Heart left ventricle (tissue), 16 donors: ENCODE measurements at places on chromosomes 11 and 22. TPM values are rescaled to one million over a fixed set of nuclear protein-coding genes. Genes with fewer than 3 reads are reported as not detected.
A peak's percentile ranks its signal among the peaks of the same experiment; 100 is the strongest.

The GRM5 gene
- not detected for total RNA-seq

The KLHDC7B gene
- total RNA-seq, result not detected

The OR2AG2 gene
- not detected for total RNA-seq

The EHBP1L1 gene
- total RNA-seq, result 37.4 TPM

The SLC22A12 gene
- not detected for total RNA-seq

The TBX10 gene
- total RNA-seq, result not detected

The TNNT3 gene
- total RNA-seq, result 17.1 TPM

The APOA4 gene
- not detected for total RNA-seq

The RIN1 gene
- total RNA-seq, result 0.99 TPM

The FAM111B gene
- 0.42 TPM for total RNA-seq

The SLC43A1 gene
- total RNA-seq, result 2.7 TPM

The MUC2 gene
- total RNA-seq, result not detected

The ELFN2 gene
- total RNA-seq, result 0.05 TPM

- peak overlapping the region; percentile 55 for H3K27ac ChIP-seq
- no peaks in the 10 kb centered on the region for H3K36me3 ChIP-seq
- peak; percentile 28 for DNase-seq
- peaks cover 54% of the 10 kb centered on the region for H3K4me1 ChIP-seq
- peak overlapping the region; percentile 16 for H3K4me3 ChIP-seq
These were observed 25.4 kb upstream of the GRAMD1B start for GRCh38 chr11:123404676-123405075.

- H3K36me3 ChIP-seq, result no peaks in the 10 kb centered on the region
- H3K4me1 ChIP-seq, result peaks cover 61% of the 10 kb centered on the region
- H3K4me3 ChIP-seq, result no peak overlapping the region
- H3K27ac ChIP-seq, result no peak overlapping the region
These were observed 43.6 kb downstream of the TSPAN18 start for GRCh38 chr11:44770401-44770800.

- peaks cover under 1% of the 10 kb centered on the region for H3K36me3 ChIP-seq
- H3K4me1 ChIP-seq, result no peaks in the 10 kb centered on the region
- H3K27ac ChIP-seq, result no peak overlapping the region
- DNase-seq, result no peak
These were observed 19.6 kb downstream of the PRR14L start for GRCh38 chr22:31730344-31730711.

DNA sequence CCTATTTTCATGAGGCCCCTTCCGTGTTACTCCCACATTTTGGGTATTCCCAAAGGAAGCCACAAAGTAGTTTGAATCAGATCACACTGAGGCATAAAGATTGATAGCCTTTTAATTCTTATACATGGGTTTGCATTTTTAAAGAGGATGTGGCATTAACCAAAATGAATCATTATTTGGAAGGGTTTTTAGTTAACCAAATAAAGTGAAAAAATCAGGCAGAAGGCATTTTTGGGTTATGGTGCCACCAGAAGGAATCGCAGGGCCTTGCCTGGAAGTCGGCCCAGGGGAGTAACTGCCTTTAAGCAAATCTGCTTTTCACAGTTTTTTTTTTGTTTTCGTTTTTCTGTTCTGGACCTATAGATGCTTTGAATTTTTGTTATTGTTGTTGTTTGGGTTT, 55.4 kb downstream of the HSD17B12 start:
- no peak overlapping the region for H3K4me3 ChIP-seq
- H3K27me3 ChIP-seq, result no peaks in the 10 kb centered on the region
- H3K4me1 ChIP-seq, result peaks cover 53% of the 10 kb centered on the region
- DNase-seq, result no peak
- H3K36me3 ChIP-seq, result no peaks in the 10 kb centered on the region

DNA sequence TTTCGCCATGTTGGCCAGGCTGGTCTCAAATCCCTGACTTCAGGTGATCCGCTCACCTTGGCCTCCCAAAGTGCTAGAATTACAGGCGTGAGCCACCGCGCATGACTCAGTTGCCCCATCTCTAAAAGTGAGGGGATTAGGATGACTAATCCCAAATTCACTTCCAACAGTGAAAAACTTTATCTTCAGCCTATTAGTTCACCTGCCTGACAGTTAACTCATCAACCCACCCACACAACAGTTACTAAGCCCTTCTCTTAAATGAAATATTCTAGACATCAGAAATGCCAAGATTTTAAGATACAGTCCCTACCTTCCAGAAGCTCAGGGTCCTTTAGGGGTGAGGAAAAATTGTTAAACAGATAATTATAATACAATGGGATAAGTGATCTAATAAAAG, 2.0 kb upstream of the ANKRD42 start:
- no peak overlapping the region for H3K27ac ChIP-seq
- DNase-seq, result no peak
- H3K27me3 ChIP-seq, result no peaks in the 10 kb centered on the region

DNA sequence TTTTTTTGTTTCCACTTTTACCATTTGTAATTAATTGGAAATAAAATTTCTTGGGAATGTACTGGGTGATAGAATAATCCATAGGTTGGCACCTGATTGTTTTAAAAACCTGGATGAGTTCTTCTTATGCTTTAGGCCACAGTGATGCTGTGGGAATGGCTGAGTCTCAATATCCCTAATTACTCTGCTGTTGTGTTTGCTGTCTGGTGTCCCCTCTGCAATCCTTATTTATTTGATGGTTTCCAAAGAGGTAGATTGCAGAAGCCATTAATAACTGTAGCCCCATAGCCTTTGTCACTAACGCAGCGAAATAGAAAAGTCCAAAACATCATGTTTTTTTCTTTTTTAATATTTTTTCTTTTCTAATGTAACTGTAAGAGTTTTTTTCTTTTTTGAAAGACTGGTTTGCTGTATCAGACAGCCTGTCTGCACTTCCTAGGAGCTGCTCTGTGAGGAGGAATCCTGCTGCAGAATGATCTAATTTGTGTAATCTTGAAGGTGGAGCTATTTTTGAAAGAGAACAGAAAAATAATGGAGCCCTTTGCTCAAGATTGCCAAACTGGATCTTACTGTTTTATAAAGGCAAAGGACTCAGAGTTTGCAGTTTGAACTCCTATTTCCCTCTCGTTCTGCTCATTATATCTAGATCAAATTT, 14.9 kb downstream of the PACS1 start:
- peaks cover 63% of the 10 kb centered on the region for H3K4me1 ChIP-seq
- no peak overlapping the region for H3K27ac ChIP-seq
- no peak overlapping the region for H3K4me3 ChIP-seq
- no peaks in the 10 kb centered on the region for H3K27me3 ChIP-seq
- no peak for DNase-seq
- no peaks in the 10 kb centered on the region for H3K36me3 ChIP-seq

- H3K36me3 ChIP-seq, result no peaks in the 10 kb centered on the region
- H3K4me1 ChIP-seq, result no peaks in the 10 kb centered on the region
- peaks cover 3% of the 10 kb centered on the region for H3K27me3 ChIP-seq
These were observed 1053.8 kb downstream of the TBC1D22A start for GRCh38 chr22:47816121-47816862.

DNA sequence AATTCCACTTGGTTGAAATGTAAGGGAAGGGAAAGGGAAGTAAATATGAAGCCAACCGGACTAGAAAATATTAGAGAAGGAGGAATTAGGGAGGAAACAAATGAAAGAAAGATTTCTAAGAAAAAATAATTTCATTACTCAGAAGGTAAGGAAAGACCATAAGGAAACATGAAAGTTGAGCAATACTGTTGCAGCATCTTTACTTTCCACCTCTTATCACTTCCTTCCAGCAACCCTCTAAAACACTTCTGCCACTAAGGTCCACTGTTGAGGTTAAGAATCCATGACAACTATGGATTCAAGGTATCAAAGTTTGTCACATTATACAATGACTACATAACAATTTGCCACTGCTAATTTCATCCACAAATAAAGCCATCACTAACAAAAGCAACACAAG, 308.6 kb downstream of the DLG2 start:
- H3K36me3 ChIP-seq, result no peaks in the 10 kb centered on the region
- H3K4me1 ChIP-seq, result no peaks in the 10 kb centered on the region
- no peaks in the 10 kb centered on the region for H3K27me3 ChIP-seq
- H3K27ac ChIP-seq, result no peak overlapping the region
- no peak overlapping the region for H3K4me3 ChIP-seq
- DNase-seq, result no peak

DNA sequence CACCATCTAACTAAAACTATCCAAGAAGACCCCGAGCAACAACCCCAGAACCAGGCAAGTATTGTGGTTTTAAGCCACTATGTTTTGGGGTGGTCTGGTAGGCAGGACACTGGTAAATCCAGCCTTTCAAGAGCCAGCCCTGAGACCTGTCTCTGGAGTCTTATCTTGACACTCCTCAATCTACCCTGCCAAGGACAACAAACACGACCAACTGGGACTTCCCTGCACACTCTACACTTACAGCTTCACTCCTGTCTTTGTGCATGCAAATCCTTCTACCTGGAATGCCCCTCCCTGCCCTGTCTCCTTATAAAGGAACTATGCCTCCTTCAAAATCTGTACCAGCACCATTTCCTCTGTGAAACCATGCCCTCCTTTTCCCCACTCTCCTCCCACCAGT, 107.3 kb downstream of the RPL27A start:
- no peak overlapping the region for H3K27ac ChIP-seq
- no peak overlapping the region for H3K4me3 ChIP-seq
- peaks cover 73% of the 10 kb centered on the region for H3K4me1 ChIP-seq
- DNase-seq, result no peak
- no peaks in the 10 kb centered on the region for H3K36me3 ChIP-seq
- no peaks in the 10 kb centered on the region for H3K27me3 ChIP-seq

GRCh38 chr11:17217401-17217800, 9.6 kb upstream of the PIK3C2A start:
- no peak for DNase-seq
- H3K4me1 ChIP-seq, result no peaks in the 10 kb centered on the region
- no peaks in the 10 kb centered on the region for H3K27me3 ChIP-seq
- H3K27ac ChIP-seq, result no peak overlapping the region

GRCh38 chr11:72577271-72577721, 96.9 kb downstream of the PDE2A start:
- no peak overlapping the region for H3K27ac ChIP-seq
- no peaks in the 10 kb centered on the region for H3K4me1 ChIP-seq
- peaks cover 13% of the 10 kb centered on the region for H3K36me3 ChIP-seq
- no peak overlapping the region for H3K4me3 ChIP-seq
- DNase-seq, result no peak
- H3K27me3 ChIP-seq, result no peaks in the 10 kb centered on the region

DNA sequence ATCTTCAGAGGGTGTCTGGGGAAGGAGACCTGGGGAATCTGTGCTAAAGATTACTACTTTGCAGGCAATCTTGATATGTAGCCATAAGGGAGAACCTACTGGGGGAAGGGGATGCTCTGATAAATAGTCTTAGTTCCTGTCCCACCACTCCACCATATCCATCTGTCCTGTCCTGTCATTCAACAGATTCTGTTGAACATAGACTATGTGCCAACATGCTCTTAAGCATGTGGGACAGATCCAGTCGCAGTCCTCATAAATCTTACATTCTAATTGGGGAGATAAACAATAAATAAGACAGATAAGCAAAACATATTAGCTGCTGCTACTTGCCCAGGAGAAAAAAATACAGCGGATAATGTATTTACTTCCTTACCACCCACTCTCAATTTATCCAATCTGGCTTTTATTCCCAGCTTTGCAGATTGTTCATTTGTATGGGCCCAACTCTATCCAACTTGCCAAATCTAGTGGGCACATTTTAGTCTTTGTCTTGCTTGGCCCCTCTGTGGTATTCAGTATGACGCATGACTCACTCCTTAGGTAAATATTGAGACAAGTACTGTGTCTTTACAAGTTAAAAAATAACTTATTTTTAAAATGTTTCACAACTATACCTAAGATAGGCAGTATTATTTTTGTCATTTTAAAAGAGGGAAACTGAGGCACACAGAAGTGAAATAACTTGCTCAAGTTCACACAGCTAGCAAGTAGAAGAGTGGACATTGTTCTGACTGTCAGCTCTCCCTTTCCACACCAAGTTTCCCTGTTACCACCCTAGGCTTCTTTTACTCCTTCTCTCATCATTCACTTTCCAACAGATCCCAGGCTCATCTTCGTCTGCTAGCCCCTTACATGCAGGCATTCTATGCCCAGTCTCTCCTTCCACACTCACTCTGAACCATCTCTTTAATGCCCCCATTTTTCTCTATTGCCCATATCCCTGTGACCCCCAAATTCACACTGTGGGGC, 133.6 kb upstream of the SESN3 start:
- H3K4me3 ChIP-seq, result no peak overlapping the region
- no peaks in the 10 kb centered on the region for H3K27me3 ChIP-seq
- no peaks in the 10 kb centered on the region for H3K4me1 ChIP-seq
- no peaks in the 10 kb centered on the region for H3K36me3 ChIP-seq

- H3K27ac ChIP-seq, result peak overlapping the region; percentile 46
- H3K36me3 ChIP-seq, result no peaks in the 10 kb centered on the region
- no peak for DNase-seq
- no peaks in the 10 kb centered on the region for H3K27me3 ChIP-seq
These were observed 4.4 kb downstream of the CTTN start for GRCh38 chr11:70402685-70403084.

- no peak for DNase-seq
- H3K27me3 ChIP-seq, result no peaks in the 10 kb centered on the region
- H3K27ac ChIP-seq, result peak overlapping the region; percentile 100
- H3K4me3 ChIP-seq, result peak overlapping the region; percentile 90
- peaks cover 56% of the 10 kb centered on the region for H3K36me3 ChIP-seq
These were observed 2.3 kb downstream of the MALAT1 start for GRCh38 chr11:65501186-65501471.

GRCh38 chr11:3202759-3203158, 15.9 kb downstream of the MRGPRG start:
- H3K4me1 ChIP-seq, result peaks cover 9% of the 10 kb centered on the region
- H3K4me3 ChIP-seq, result no peak overlapping the region
- no peak for DNase-seq
- H3K27me3 ChIP-seq, result peaks cover 30% of the 10 kb centered on the region
- H3K27ac ChIP-seq, result no peak overlapping the region
- no peaks in the 10 kb centered on the region for H3K36me3 ChIP-seq

- no peaks in the 10 kb centered on the region for H3K36me3 ChIP-seq
- peaks cover 31% of the 10 kb centered on the region for H3K27me3 ChIP-seq
- no peak overlapping the region for H3K4me3 ChIP-seq
- no peaks in the 10 kb centered on the region for H3K4me1 ChIP-seq
These were observed 295.1 kb downstream of the MIAT start for GRCh38 chr22:26952451-26953011.

GRCh38 chr11:33773987-33774735, at the start of gene FBXO3:
TSS of gene FBXO3 (minus strand) at chr11:33774520. CDS start at chr11:33774497, 23 bp downstream.
- H3K4me1 ChIP-seq, result peaks cover 20% of the 10 kb centered on the region
- H3K4me3 ChIP-seq, result peak within 1 kb of the TSS; percentile 96

GRCh38 chr11:107573438-107573837, 7.9 kb upstream of the ALKBH8 start:
- H3K27ac ChIP-seq, result no peak overlapping the region
- H3K4me1 ChIP-seq, result no peaks in the 10 kb centered on the region
- DNase-seq, result no peak
- H3K27me3 ChIP-seq, result no peaks in the 10 kb centered on the region
- no peaks in the 10 kb centered on the region for H3K36me3 ChIP-seq

- H3K4me1 ChIP-seq, result peaks cover 27% of the 10 kb centered on the region
- DNase-seq, result peak; percentile 14
- H3K36me3 ChIP-seq, result no peaks in the 10 kb centered on the region
- H3K4me3 ChIP-seq, result no peak overlapping the region
- H3K27me3 ChIP-seq, result no peaks in the 10 kb centered on the region
These were observed 72.7 kb downstream of the KCNQ1 start for GRCh38 chr11:2517386-2518064.
